ENCODE measurements at places on chromosomes 2 and 18. TPM values are rescaled to one million over a fixed set of nuclear protein-coding genes. Genes with fewer than 3 reads are reported as not detected.

Gene GPR35
- 1.5 TPM for total RNA-seq

Gene GKN2
- total RNA-seq, result not detected

Gene ZNF519
- total RNA-seq, result 3.6 TPM

Gene SLC5A6
- 11.4 TPM for total RNA-seq

Gene FAHD2A
- 28.8 TPM for total RNA-seq

Gene DAW1
- not detected for total RNA-seq

Gene PARD3B
- total RNA-seq, result 9.5 TPM

Gene NBEAL1
- total RNA-seq, result 28.7 TPM

Gene ACTG2
- 3.9 TPM for total RNA-seq

Gene CGREF1
- total RNA-seq, result 0.48 TPM

Gene SIX3
- not detected for total RNA-seq

Gene CHN1
- 23.8 TPM for total RNA-seq

Gene UGT1A7
- total RNA-seq, result not detected

All from cardiac septum (tissue), 1 donor.